ENCODE measurements at places on chromosomes 11 and 22.
A peak's percentile ranks its signal among the peaks of the same experiment; 100 is the strongest.

DNA sequence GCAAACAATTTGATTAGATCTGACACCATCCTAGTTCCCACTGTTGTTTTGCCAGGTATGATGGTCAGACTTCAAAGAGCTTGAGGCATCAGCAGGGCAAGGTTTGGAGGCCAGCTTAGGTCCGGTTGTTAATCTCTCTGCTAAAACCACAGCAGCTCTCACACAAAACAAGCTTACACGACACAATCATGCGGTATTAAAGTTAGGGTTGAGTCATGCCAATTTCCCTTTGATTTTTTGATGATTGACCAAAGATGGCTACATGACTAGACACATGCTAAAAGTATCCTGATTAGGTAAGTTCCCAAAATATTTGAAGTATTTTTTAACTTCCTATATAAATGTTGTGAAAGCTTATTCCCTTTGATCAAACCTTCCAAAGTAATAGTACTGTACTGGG lies 145.9 kb downstream of the ELP4 start:
- DNase-seq, result no peak

DNA sequence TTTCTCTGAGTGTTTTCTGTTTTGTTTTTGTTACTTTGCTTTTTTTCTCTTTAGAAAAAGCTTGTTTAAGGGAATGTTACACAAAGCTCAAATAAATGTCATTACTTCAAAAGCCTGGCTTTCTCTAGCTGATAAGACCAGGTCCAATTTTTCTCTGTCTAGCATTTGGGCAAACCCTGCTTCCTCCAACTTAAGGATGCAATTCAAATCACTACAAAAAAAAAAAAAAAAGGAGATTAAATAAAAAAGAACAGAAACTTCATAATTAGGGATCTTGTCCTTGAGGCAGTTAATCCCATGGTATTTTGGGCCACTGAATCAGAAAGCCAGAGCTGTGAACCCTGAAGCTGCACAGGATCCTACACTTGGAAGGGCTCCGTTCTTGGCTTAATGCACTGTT lies 480.8 kb upstream of the KIRREL3 start:
- no peak for DNase-seq

DNA sequence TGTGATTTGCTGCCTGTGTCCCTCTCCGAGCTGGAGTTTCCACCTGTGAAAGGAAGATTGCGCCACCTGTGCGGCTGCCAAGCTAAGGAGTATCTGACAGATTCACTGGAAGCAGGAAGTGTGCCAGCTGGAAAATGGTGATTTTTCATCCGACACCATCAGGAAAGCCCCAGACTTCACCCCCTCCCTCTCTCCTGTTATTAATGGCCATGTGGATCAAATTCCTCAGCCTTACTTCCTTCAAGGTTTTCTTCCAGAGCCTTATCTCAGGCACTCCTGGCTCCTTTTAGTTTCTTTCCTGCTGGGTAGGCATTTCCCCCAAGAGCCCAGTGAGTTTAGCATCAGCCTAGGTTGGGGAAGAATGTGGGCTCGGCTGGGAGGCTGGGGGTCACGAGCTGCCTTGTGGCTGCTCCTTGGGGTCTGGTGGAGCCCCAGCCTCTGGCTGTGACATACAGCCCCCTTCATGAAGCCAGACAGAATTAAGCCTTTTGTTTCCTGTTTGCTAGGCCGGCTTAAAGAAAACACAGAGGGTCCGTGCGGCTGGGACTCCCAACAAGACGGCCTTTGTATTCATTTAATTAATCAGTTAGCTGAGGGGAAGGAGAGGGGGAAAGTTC lies 37.1 kb downstream of the PKNOX2 start:
- DNase-seq, result no peak

DNA sequence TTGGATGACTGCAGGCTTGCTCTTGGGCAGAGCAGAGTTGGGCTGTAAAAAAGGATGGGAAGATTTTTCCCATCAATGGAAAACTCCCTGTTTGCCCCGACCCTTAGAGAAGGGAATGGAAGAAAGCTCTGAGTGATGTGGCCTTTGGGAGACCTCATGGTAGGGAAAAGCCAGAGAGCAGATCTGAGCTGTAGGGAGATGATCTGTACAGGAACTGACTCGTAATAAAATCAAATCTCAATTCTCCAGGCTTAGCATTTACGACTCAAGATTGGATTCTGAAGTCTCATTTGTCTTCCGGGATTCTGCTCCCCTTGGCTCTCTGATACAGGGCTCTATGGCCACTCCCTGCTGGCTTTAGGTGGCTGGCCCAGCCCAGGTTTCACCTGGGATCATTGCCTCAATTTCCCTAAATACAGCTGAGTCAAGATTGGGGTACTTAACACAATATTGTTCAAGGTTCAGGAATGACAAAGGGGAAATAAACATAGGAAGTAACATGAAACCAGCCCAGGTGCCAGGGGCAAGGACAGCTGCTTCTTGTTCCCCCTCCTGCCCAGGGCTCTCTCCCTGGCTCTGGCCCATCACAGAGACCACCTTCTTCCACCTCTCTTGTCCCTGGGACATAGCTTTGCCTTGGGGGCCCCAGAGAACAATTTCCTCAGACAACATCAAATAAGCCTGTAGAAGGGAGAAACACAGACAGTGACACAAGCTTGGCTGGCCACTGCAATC lies 38.4 kb upstream of the THY1 start:
- no peak for DNase-seq

GRCh38 chr11:34344410-34344767 lies 13.4 kb downstream of the ABTB2 start:
- no peak for DNase-seq

DNA sequence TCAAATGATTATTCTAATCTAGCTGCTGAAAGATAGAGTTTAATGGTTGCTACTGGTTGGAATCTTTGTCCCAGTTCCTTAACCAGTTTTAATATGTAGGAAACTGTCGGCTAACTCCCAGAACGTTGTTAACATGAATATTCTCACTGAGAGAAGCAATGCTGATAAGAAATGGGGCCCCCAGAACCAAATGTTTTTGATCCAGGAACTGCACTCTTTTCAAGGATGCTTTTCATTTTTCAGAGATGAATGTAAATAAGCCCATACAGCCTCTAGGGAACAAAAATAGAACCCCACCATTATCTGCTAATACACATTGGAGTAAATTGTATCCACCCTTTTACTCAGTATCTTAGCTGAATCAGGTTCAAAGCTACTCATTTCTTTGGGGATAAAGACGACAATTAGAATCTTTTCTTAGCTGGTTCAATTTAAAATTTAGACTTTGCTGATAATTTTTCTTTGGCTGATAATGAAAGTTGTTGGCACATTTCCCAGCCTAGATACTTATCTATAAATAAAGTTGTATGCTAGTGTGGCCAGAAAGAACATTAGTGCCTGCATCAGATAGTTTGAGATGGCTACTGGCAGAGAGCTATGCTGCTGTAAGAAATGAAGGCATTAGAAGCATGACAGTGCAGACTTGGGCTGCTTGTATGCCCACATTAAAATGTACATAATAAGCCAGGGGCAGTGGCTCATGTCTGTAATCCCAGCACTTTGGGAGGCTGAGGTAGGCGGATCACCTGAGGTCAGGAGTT lies 323.3 kb upstream of the PDGFD start:
- no peak for DNase-seq

GRCh38 chr22:40818192-40818746 lies 877 bp downstream of the SLC25A17 start:
- DNase-seq, result no peak

GRCh38 chr22:35552196-35552842 lies 11.7 kb downstream of the RASD2 start:
- DNase-seq, result peak; percentile 80

DNA sequence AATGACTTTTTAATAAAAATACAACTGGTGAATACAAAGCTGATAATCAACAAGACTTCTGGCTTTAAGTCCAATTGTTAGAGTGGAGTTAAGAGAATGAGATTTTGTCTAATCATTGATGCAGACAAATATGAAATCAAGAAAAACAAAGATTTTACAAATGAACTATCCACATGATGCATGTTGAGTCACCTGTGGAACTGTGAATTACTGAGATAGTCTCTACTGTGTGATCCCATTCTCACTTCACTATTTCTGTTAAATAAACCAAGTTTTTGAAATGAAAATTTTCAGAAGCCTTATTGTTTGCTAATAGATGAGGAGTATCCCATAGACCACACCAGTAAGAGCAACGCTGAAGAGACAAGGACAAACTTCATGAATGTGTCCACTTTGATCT lies 8.4 kb upstream of the CTSC start:
- DNase-seq, result no peak

- no peak for DNase-seq
Observed at GRCh38 chr22:44892803-44893730, 116.7 kb downstream of the PHF21B start.

GRCh38 chr11:14149683-14150082 lies 187.2 kb downstream of the SPON1 start:
- no peak for DNase-seq

DNA sequence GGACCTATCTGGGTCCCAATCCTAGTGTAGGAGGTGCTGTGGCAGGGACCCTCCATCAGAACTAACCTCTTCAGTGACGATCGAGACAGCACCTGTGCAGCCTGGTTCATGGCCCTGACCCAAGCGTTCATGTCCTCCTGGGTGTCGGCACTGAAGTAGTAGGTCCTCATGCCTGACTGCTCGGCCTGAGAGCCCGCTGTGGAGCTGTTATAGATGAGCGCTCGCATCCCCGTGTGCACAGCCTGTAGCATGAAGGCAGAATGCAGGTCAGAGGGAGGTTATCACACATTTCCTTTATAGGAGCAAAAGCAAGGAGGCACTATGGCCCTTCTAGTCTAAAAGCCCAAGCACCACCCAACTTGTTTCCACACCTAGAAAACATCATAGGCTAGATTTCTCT lies 103.0 kb downstream of the C11orf58 start:
- DNase-seq, result no peak

- no peak for DNase-seq
Observed at GRCh38 chr11:66101066-66101464, 31.0 kb downstream of the PACS1 start.

GRCh38 chr22:40015358-40015976 lies 20.7 kb downstream of the FAM83F start:
- DNase-seq, result no peak

DNA sequence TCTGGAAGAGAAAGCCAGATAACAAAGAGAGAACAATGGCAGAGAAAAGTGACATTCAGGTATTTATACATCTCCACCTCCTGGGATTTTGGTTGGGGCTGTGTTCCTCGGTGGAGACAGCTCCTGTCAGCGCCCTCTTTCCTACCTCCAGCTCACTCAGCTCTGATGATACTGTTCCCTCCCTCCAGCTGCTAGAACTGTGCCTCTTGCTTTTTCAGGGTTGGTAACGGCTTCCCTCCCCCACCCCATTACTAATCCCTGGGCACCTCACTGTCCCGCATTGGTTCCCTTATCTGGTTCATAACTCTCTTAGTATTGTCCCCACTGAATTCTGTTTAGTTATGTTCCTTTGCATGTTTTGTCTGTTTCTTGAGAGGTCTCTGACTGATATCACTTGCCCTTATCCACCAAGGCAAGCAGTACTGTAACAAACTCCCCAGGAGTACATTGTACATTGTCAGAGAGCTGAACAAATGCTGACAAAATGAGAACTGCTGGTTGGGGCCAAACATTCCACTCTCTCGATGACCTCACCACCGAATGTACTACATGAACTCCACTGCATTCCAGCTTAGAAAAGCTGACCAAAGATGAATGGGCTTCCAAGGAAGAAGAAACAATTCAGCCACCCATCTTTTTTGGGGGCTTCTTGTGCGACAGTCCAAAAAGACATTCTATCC lies 5.7 kb upstream of the FBXO3 start:
- no peak for DNase-seq

DNA sequence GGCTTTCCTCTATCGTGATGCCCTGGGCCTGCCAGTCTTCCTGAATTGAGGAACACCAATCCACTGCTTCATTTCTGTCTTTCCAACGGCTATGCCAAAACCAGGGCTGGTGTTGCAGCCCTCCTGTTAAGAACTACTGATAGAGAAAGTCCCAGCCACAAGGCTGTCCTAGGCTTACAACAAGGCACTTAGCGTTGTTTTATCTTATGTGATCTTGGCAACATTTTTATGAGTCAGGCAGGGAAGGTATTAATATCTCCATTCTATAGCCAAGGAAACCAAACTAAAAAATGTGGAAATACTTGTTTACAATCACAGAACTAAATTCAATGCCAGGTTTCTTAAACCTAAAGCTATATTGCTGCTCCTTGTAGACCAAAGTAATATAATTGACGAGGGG lies 89.9 kb upstream of the AMOTL1 start:
- no peak for DNase-seq

DNA sequence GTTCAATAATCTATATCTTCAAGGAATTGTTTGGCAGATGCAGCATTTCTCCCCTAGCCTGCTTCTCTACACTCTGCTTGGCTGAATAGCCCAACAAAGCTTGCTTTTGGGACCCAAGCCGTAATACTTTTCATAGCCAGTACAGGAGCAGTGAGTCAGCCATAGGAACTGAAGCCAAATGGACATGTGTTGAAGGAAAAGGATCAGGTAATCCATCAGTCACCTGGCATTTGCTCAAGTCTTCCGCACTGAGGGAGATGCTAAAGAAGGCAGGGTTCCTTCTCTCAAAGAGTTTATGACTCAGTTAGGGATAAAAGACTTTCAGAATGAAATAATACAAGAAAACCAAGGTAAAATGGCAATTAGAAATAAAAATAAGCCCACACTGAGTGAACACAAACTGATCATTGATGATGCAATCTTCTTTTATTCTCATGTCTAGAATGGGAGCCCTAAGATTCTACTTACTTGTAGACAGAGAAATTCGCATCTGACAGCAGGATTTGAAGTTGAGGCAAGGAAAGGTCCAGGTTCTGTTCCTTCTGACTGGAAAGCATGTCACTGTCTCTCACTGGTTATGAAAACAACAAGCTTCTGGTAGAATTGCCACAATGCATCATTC lies 13.2 kb downstream of the C11orf87 start:
- DNase-seq, result no peak

GRCh38 chr11:58597486-58598144 lies 18.8 kb downstream of the ZFP91 start:
- no peak for DNase-seq

Data from stimulated activated CD4-positive, alpha-beta T cell treated with anti-CD3 and anti-CD28 coated beads, Interleukin-4, amount 100 ng/mL, for 1 hour (primary cell).